ENCODE measurements at places on chromosomes 3 and 15.

GRCh38 chr3:129514110-129514509, 14.3 kb upstream of the RHO start:
- H3K27ac ChIP-seq: no peak overlapping the region
- no peaks in the 10 kb centered on the region for H3K27me3 ChIP-seq
- no peak for DNase-seq

GRCh38 chr15:101425787-101426365, 63.6 kb downstream of the PCSK6 start:
- DNase-seq: no peak
- no peaks in the 10 kb centered on the region for H3K27me3 ChIP-seq
- H3K4me3 ChIP-seq: no peak overlapping the region
- no peaks in the 10 kb centered on the region for H3K4me1 ChIP-seq
- H3K36me3 ChIP-seq: peaks cover 64% of the 10 kb centered on the region
- no peak overlapping the region for H3K27ac ChIP-seq

- no peak for DNase-seq
- H3K4me1 ChIP-seq: no peaks in the 10 kb centered on the region
- no peaks in the 10 kb centered on the region for H3K27me3 ChIP-seq
- no peaks in the 10 kb centered on the region for H3K36me3 ChIP-seq
- H3K27ac ChIP-seq: no peak overlapping the region
Observed at GRCh38 chr3:153069598-153070510, 92.2 kb upstream of the RAP2B start.

- H3K36me3 ChIP-seq: no peaks in the 10 kb centered on the region
- DNase-seq: no peak
- H3K27ac ChIP-seq: no peak overlapping the region
- H3K4me3 ChIP-seq: no peak overlapping the region
Observed at GRCh38 chr3:16366581-16366980, 101.6 kb downstream of the OXNAD1 start.

DNA sequence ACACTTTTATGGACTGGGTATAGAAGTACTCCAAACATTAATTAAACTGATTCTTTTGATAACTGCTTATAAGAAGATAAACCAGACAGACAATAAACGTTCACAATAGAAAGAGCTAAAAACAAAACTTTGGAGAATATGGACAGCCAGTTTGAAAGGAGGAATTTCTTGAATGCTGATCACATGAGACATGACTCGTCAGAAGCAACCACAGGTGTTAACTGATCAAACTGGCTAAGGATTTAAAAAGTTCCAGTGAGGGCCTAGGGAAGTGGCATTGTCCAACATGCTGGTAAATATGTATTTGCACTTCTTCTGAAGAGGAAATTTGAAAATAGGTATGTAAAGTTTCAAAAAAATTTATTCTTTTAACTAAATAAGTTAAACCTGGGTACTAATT, 29.4 kb upstream of the AP3B2 start:
- peaks cover 6% of the 10 kb centered on the region for H3K36me3 ChIP-seq
- H3K27ac ChIP-seq: no peak overlapping the region
- H3K4me1 ChIP-seq: no peaks in the 10 kb centered on the region
- H3K4me3 ChIP-seq: no peak overlapping the region
- DNase-seq: no peak

DNA sequence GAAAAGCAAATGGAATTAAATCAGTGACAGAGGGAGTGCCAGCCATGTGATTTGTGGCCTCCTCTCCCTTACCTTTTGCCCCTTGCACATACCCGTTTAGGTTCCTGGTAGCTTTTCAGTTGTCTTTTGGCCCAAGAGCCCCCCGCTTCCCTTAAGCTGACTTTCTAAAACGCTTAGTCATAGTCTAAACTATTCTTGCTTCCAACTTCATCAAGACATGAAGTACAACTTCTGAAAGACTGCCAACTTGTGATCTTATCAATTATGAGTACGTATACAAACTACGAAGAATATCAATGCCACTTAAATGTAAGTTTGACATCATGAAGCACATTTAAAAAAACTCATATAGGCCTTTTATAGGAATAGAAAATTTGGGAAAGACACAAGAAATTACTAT, 61.9 kb downstream of the EIF3J start:
- H3K4me3 ChIP-seq: no peak overlapping the region
- H3K36me3 ChIP-seq: peaks cover 79% of the 10 kb centered on the region
- H3K4me1 ChIP-seq: no peaks in the 10 kb centered on the region
- H3K27ac ChIP-seq: no peak overlapping the region
- no peak for DNase-seq

GRCh38 chr3:139935016-139935865, at the start of gene CLSTN2:
CLSTN2 (plus strand) TSS chr3:139935185.
- peaks cover 24% of the 10 kb centered on the region for H3K4me1 ChIP-seq
- peak within 1 kb of the TSS; percentile 44 for H3K4me3 ChIP-seq
- no peak within 1 kb of the TSS for H3K27ac ChIP-seq
- peaks cover 27% of the 10 kb centered on the region for H3K27me3 ChIP-seq

DNA sequence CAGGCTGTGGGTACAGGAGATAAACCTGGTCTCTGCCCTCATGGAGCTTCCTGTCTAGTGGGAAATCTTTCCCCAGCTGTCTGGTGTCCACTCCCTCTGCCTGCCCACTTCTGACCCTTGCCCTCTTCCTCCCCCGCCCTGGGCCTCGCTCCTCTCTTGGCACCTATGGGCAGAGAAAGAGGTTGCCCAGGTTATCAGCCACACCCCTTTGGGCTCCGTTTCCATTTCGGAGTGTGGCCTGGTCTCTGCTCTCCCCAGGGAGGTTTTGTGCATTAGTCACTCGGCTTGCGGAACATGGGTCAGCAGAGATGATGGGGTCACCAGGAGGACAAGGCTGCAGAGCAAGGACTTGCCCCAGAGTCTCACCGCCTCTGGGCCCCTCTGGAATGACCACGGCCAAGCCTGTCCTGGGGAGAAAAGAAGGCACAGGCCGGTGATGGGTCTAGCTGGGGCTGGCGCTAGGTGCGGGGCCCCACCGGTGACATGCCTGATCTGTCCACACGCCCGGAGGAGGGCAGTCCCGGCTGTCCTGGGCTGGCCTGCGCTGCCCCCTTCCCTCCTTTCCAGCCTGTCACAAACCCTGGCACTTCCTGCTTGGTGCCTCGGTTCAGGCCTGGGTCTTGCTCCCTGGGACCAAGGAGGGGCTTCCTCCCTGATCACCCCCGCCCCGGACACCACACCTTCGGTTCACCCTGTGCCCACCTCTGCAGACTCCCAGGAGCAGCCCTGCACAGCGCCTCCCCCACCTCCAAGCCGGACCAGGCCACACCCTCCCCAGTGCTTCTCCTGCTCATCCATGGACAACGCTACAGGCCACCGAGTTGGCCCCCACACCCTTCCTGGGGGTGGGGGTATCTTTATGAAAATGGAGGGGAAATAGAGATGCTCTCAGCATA, 35.6 kb upstream of the MUC4 start:
- no peak overlapping the region for H3K27ac ChIP-seq
- peaks cover 6% of the 10 kb centered on the region for H3K27me3 ChIP-seq
- no peaks in the 10 kb centered on the region for H3K4me1 ChIP-seq
- no peaks in the 10 kb centered on the region for H3K36me3 ChIP-seq
- H3K4me3 ChIP-seq: no peak overlapping the region

DNA sequence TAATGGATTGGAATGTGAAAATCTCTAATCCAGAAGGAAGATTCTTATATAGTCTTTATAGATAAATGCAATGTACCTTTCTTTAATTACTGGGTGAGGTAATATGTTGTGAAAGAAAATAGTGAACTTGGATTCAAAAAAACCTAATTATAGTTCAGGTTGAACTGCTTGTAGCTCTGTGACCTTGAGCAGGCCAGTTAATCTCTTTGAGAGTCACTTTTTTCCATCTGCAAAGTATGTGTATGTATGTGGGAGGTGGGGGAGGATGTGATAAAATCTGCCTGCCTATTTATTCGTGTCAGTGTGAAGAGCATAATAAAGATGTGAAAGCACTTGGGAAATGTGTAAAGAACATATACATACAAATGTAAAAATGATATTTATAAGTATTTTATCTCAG, 34.4 kb downstream of the GLCE start:
- DNase-seq: no peak
- H3K4me1 ChIP-seq: peaks cover 30% of the 10 kb centered on the region
- H3K4me3 ChIP-seq: no peak overlapping the region
- peak overlapping the region; percentile 53 for H3K27ac ChIP-seq

GRCh38 chr3:185537369-185537970, 14.9 kb downstream of the LIPH start:
- H3K4me3 ChIP-seq: no peak overlapping the region
- H3K36me3 ChIP-seq: no peaks in the 10 kb centered on the region
- no peak for DNase-seq
- no peaks in the 10 kb centered on the region for H3K27me3 ChIP-seq

GRCh38 chr3:24447836-24448235, 46.8 kb downstream of the THRB start:
- peaks cover 21% of the 10 kb centered on the region for H3K4me1 ChIP-seq
- H3K27me3 ChIP-seq: no peaks in the 10 kb centered on the region
- H3K27ac ChIP-seq: no peak overlapping the region
- DNase-seq: no peak
- H3K4me3 ChIP-seq: no peak overlapping the region

GRCh38 chr15:96792216-96792615, 461.7 kb downstream of the NR2F2 start:
- H3K4me3 ChIP-seq: no peak overlapping the region
- peaks cover 5% of the 10 kb centered on the region for H3K27me3 ChIP-seq
- no peak overlapping the region for H3K27ac ChIP-seq
- no peaks in the 10 kb centered on the region for H3K36me3 ChIP-seq
- no peak for DNase-seq

GRCh38 chr3:63478990-63479660, 173.3 kb upstream of the SNTN start:
- H3K36me3 ChIP-seq: no peaks in the 10 kb centered on the region
- no peaks in the 10 kb centered on the region for H3K4me1 ChIP-seq
- H3K4me3 ChIP-seq: no peak overlapping the region

GRCh38 chr3:134085034-134085775, 55.5 kb upstream of the SLCO2A1 start:
- H3K4me3 ChIP-seq: no peak overlapping the region
- H3K36me3 ChIP-seq: no peaks in the 10 kb centered on the region
- no peak for DNase-seq
- H3K27me3 ChIP-seq: no peaks in the 10 kb centered on the region
- H3K27ac ChIP-seq: no peak overlapping the region
- H3K4me1 ChIP-seq: no peaks in the 10 kb centered on the region

GRCh38 chr15:22908830-22909229, 70.4 kb downstream of the NIPA2 start:
- no peak overlapping the region for H3K27ac ChIP-seq
- no peak overlapping the region for H3K4me3 ChIP-seq
- no peak for DNase-seq
- no peaks in the 10 kb centered on the region for H3K4me1 ChIP-seq
- no peaks in the 10 kb centered on the region for H3K27me3 ChIP-seq

DNA sequence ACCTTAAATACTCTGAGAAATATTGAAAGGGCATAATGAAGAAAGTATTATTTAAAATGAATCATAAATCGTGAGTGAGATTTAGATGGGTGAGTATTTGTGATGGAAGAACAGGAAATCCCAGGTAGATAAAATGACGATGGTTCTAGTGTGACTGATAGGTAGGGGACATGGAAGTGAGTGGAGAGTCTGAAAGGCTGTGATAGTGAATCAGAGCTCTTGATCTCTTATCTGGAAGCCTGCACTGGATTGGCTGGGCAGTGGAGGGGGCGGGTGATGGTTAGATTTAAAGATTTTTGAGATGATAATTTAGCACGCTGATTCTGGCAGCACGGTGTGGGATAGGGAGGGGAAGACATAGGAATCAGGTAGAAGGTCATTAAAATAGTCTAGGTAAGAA, 20.1 kb downstream of the HGD start:
- no peak overlapping the region for H3K4me3 ChIP-seq
- no peaks in the 10 kb centered on the region for H3K4me1 ChIP-seq
- no peak for DNase-seq
- H3K27me3 ChIP-seq: no peaks in the 10 kb centered on the region
- no peak overlapping the region for H3K27ac ChIP-seq

All from heart right ventricle (tissue), 16 donors.